Foreskin keratinocyte (primary cell): ENCODE measurements at places on chromosomes 2 and 18.

GRCh38 chr2:142222715-142223114 is 91.9 kb upstream of the LRP1B start:
- DNase-seq, result no peak

DNA sequence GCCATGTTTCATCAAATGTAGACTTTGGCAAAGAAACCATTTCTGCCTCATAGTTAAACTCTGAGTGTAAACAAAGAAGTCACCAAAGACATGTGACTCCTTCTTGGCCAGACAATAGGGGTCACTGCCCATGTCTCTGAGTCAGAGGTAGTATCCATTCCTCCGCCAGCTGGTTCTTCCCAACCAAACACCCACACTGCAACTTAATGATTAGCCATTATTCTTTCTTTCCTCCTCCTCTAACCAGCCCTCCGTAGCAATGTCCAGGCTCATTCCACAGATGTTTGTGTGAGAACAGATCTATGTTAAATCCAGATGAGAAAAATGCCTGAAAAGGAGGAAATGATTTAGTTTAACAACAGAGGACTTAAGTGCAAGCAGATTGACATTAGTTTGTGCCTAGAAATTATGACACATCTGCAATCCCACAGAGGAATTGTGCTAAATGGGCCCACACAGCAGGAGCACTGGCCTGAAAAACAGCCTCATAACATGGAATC is 127.9 kb upstream of the SH3BP4 start:
- no peak for DNase-seq

GRCh38 chr2:26534865-26535662 is 57.1 kb upstream of the OTOF start:
- DNase-seq, result no peak

- DNase-seq, result no peak
Measured at GRCh38 chr2:230299618-230300017, 27.4 kb upstream of the SP140L start.
